ENCODE measurements at places on chromosomes 11 and 22.

GRCh38 chr22:19453718-19454117 is 6.2 kb upstream of the C22orf39 start:
- no peak for DNase-seq

GRCh38 chr11:61104963-61105362 is 2.7 kb downstream of the CD5 start:
- no peak for DNase-seq

DNA sequence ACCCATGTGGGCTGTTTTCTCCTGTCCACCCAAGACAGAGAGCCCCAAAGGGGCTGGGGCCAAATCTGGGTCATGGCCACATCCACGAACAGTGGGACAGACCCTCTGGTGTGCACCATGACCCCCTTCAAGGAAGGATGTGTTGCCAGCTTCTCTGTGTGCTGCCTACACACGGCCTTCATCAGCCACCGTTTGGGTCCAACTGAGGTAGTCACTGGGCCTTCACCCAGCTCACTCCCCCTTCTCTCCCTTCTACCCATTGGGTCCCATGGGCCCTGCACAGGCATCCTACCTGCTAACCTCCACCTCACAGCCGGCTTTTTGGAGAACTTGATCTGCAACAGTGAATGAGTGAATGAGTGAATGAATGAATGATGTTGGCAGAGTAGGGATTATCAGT is 1484.9 kb downstream of the BRD1 start:
- no peak for DNase-seq

- no peak for DNase-seq
Measured at GRCh38 chr11:1773131-1773993, 9.6 kb upstream of the CTSD start.

GRCh38 chr22:35150183-35151107 is 84.5 kb downstream of the ISX start:
- DNase-seq: peak; percentile 38

DNA sequence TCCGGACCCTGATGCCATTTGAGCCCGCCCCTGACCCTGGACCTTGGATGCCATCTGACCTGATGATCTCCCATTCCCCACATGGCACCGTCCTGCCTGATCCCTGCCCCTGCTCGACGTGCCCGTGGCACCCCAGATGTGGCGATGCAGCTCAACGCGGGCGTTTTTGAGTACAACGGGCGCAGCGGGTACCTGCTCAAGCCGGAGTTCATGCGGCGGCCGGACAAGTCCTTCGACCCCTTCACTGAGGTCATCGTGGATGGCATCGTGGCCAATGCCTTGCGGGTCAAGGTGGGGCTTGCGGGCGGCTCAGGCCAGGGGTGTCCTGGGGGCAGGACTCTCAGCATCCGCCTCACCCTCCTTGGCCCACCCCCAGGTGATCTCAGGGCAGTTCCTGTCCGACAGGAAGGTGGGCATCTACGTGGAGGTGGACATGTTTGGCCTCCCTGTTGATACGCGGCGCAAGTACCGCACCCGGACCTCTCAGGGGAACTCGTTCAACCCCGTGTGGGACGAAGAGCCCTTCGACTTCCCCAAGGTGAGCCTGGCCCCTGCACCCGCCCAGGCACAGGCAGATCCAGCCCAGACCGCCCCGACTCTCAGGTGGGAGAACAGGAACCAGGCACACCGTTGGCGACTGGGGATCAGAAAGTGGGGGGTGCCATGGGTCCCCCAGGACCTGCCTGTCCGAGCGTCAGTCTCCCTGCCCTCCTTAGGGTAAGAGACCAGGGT is 11.1 kb downstream of the PLCB3 start:
- no peak for DNase-seq

Data from stimulated activated CD4-positive, alpha-beta T cell treated with anti-CD3 and anti-CD28 coated beads, Interleukin-1b, Interleukin-23, amount 100 ng/mL, for 24 hours (primary cell).